Stimulated activated CD4-positive, alpha-beta T cell treated with anti-CD3 and anti-CD28 coated beads, Interleukin-4, amount 100 ng/mL, for 48 hours (primary cell): ENCODE measurements at places on chromosomes 7 and 10.

GRCh38 chr10:78957471-78958039, 111.2 kb upstream of the ZMIZ1 start:
- no peak for DNase-seq

GRCh38 chr10:105743343-105744056, 1102.4 kb downstream of the SORCS3 start:
- no peak for DNase-seq

- DNase-seq, result no peak
Observed at GRCh38 chr7:69953136-69954067, 355.1 kb downstream of the AUTS2 start.

- no peak for DNase-seq
Observed at GRCh38 chr7:141160246-141160860, 86.5 kb downstream of the TMEM178B start.

DNA sequence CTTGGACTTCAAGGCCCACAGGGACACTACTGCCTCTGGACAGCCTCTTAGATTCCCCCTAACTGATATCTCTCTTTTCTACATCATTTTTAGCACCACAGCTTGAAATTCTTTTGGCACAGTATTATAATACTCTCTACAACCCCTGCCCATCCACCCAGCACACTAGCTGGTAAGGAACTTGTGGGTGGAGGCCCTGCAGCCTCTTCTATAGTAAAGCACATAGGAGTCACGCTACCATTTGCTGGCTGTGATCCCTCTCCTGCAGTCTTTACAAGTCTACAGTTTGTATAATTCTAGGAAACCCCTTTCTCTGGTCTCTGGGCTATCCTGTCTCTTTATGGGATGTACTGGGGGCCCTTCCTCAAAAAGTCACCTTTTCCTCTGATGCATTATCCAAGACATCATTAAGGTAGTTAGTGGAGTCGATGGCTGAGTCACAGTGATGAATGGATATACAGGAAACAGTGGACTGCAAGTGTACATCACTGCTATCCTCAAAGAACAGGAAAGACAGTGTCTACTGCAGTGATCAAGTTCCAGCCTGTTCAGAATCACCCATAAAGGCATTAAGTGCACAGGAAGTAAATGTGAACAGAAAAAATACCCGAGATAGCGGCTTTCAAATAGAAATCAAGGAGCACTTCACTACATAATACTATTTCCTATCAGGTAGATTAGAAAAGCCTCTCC, 54.4 kb downstream of the STK17A start:
- DNase-seq, result no peak

GRCh38 chr10:122164815-122165483, 106.1 kb upstream of the BTBD16 start:
- no peak for DNase-seq

- DNase-seq, result no peak
Observed at GRCh38 chr10:116168329-116168728, 104.7 kb downstream of the GFRA1 start.

GRCh38 chr7:16791905-16792698, 12.7 kb downstream of the AGR2 start:
- no peak for DNase-seq

- DNase-seq, result no peak
Observed at GRCh38 chr7:2526659-2527504, 7.3 kb downstream of the LFNG start.

GRCh38 chr10:1630304-1630703, 107.0 kb downstream of the ADARB2 start:
- no peak for DNase-seq

- no peak for DNase-seq
Observed at GRCh38 chr10:21318540-21319167, 206.8 kb downstream of the SKIDA1 start.

- DNase-seq, result no peak
Observed at GRCh38 chr7:116796471-116796870, 65.9 kb upstream of the CAPZA2 start.

DNA sequence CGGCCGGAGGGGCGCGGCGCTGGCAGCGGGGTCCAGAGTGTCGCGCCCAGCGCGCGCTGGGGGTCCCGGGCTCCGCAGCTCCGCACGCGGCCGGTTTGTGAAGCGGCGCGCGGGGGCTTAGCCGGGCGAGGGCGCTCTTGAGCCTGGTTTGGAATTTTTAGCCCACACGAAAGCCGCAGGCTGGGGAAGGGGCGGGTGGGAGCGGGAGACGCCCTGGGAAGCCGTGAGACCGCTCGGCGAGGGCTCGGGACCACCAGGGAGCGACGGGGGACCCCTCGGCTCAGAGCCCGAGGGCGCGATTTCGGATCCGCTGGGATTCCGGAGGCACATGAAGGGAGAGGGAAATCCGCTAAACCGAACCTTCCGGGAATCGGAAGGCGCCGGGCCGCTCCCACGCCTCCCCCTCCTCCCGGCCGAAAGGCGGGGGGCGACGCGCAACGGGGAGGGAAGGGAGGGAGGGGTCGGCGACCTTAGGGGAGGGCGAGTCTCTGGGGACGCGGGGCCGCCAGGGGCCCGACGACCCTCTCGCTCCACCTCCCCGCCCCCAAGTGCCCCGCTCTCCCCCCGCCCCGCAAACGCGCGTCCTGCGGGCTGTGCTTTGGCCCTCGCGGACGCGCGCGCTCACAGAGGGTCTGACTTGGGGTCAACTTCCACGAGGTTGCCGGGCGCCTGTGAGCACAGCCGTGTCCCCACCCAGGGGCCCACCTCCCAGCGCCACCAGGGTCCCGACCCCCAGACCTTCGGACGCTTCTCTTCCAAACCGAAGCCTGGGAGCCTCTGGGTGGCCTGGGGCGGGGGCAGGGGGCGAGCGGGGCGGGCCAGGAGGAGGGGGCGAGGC, 5.1 kb upstream of the ELFN1 start:
- DNase-seq, result peak; percentile 54
